HCT116 (cell line): ENCODE measurements at places on chromosomes 6 and 20. TPM values are rescaled to one million over a fixed set of nuclear protein-coding genes. Genes with fewer than 3 reads are reported as not detected.
A peak's percentile ranks its signal among the peaks of the same experiment; 100 is the strongest.

HTR1E gene
- not detected for total RNA-seq

ZSCAN9 gene
- total RNA-seq = 10.8 TPM

DNA sequence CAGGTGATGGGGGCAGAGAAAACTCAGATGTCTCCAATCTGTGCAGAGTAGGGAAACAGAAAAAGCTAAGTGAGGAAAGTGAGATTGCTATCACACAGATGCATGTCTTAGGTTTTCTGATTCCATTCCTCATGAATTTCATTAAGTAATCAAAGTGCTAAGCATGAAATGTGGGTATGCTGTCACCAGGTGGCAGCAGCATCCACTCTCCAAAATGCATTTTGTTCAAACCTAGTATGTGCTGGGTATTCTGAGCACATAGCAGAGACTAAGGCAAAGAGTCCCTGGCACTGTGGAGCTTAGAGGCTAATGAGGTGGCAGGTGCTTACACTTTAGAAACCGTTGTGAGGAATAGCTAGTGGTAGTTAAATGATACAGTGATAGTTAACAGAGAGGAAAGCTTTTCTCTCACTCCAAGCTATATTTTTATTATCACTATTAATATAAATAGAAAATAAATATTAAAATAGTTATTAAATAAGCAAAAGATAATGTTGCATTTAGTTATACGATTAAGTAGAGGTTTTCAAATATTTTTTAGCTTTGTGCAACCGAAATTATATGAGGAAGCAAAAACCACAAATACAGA is 179.5 kb downstream of the CDH26 start:
- DNase-seq = peak; percentile 0

DNA sequence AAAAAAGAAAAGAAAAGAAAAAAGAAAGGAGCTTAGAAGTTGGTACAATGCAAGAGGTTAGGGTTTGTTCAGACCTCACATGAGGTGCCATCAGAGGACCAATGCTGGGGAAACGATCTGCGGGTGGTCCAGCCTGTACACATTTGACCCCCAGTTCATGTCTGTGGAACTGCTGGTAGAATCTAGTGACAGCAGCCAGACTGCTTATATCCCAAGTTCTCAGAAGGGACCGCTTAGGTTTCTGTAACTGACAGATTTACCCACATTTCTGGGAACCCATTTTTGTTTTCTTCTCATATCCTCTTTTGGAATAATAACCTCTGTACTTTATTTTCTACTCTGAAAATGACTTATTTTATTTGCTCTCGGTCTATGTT is 4.7 kb downstream of the PPP1R18 start:
- no peak for DNase-seq

DNA sequence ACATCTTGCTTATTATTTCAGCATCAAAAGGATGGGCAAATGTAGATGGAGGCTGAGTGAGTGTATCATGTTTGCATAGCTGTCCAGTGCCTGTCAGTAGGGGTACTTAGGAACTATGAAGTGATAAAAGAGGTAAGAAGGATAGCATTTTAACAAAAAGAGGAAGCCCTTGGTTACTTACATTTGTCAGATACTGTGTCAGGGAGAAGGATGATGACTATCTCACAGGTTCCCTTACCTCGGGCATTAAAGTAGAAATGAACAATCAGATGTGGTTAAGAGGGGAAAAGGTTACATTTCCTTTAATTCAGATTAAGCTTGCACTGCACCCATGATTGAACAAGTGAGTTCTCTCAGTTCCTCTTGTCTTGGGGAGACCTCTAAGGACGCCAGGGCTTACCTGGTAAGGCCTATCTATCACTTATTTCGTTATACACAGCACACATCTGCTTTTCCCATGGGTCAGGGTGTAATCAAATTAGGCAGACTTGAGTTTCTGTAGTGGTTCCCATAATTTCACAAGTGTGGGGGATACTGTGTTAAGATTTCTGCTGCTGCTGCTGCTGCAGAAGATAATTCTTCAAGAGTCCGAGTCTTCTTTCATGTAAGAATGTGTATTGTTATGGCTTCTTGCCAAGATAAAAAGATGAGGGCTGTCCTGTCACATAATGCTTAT is 4.5 kb downstream of the FOXO3 start:
- no peak for DNase-seq

DNA sequence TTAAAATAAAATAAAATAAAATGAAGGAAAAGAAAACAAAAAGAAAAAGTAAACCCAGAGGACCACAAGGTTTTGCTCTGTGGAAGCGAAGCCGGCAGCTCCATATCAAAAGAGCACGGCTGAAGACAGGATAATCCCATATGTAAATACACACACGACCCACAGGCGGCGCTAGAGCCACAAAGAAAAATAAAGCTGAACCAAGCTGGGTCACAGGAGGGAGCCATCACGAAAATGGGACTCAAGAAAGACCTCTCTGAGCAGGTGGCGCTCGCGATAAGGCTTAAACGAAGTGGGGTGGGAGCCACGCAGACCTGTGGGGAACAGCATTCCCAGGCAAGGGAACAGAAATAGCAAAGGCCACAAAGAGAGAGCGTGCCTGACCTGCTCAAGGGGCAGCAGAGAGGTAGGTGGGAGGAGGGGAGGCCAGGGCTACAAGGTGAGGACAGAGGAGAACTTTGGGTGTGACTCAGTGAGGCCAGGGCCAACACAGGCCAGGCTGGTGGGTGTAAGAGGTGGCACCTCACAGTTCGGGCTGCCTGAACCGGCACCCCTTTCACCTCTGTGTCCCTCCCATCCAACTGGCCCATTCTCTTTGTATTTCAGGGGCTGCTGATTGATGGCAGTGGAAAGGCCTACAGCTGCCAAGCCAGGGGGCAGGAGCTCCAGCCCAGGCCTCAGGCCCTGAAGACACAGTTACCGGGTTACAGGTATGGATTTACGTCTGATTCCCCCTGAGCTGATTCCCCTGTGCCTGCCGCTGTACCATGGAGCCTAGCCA is 26.0 kb downstream of the PTGIS start:
- DNase-seq = peak; percentile 67

DNA sequence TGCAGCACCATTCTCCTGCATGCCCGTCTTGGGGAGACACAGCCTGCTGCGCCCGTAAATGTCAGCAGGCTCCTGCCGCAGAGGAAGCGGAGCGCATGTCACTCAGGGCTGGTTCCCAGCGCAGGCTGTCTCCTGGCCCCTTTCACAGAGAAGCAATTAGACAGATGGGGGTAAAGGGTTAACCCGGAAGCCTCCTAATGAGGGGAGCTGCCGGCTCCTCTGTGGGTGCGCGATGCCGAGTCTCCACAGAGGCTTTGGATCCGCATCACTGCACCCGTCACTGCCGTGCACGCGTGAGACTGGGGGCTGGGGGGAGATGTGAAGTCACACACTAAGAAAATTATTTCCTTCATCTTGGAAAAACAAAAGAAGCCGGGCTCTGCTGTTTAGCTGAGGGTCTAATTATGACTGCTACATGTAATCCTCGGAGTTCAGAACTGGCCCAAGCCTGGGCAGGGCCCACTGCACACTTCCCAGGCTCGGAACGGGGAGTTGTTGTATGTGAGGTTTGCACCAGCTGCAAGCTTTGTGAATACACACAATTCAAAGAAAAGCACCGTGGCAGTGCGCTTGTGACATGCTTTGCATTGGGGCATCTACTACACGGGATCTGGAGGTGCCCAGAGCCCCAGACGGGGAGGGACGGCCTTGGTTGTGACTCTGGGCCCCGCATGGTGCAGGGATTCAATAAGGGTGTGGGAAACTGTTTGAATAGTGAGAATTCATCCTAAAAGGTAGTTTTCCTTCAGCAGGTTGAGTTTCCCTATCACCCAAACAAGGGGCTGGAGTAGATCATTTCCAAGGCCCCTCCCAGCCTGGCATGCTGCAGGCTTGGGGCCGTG is 331.6 kb downstream of the TAF4 start:
- DNase-seq = no peak
